A549 (cell line): ENCODE measurements at places on chromosomes 4 and X. TPM values are rescaled to one million over a fixed set of nuclear protein-coding genes. Genes with fewer than 3 reads are reported as not detected.

The NR3C2 gene
- 0.01 to 0.08 TPM in 2 of 3 replicates, not detected in the other for polyA plus RNA-seq

The MXRA5 gene
- not detected in 3 replicates for polyA plus RNA-seq

The EVC2 gene
- polyA plus RNA-seq: 1.3 to 1.5 TPM (median 1.5 TPM) in 3 replicates

The DCAF12L1 gene
- polyA plus RNA-seq: not detected in 3 replicates

The BBS7 gene
- polyA plus RNA-seq: 11.1 to 12.6 TPM (median 12.5 TPM) in 3 replicates

The VSIG1 gene
- 0.09 to 0.17 TPM (median 0.11 TPM) in 3 replicates for polyA plus RNA-seq

The MORC4 gene
- 71.1 to 75.7 TPM (median 72.8 TPM) in 3 replicates for polyA plus RNA-seq

The NLGN3 gene
- 0.60 to 0.84 TPM (median 0.82 TPM) in 3 replicates for polyA plus RNA-seq

The CXorf49 gene
- not detected in 3 replicates for polyA plus RNA-seq

The PAGE2 gene
- polyA plus RNA-seq: not detected in 3 replicates

The PARM1 gene
- polyA plus RNA-seq: 0.37 to 0.40 TPM (median 0.38 TPM) in 3 replicates

The PROM1 gene
- polyA plus RNA-seq: 0.03 to 0.12 TPM in 2 of 3 replicates, not detected in the other

The ETDA gene
- not detected in 3 replicates for polyA plus RNA-seq

The SYNPO2 gene
- polyA plus RNA-seq: 1.8 to 2.5 TPM (median 2.0 TPM) in 3 replicates

The FRMPD4 gene
- polyA plus RNA-seq: 0.04 to 0.08 TPM (median 0.07 TPM) in 3 replicates

The CXCL3 gene
- polyA plus RNA-seq: 5.1 to 5.5 TPM (median 5.2 TPM) in 3 replicates

The BCLAF3 gene
- 3.7 to 4.8 TPM (median 4.0 TPM) in 3 replicates for polyA plus RNA-seq

The DCAF4L1 gene
- 0.12 to 0.20 TPM (median 0.13 TPM) in 3 replicates for polyA plus RNA-seq

The CENPVL1 gene
- polyA plus RNA-seq: not detected in 3 replicates

The SPANXB1 gene
- polyA plus RNA-seq: 2.8 to 5.5 TPM (median 3.6 TPM) in 3 replicates

The PDCL2 gene
- not detected in 3 replicates for polyA plus RNA-seq

The L1CAM gene
- polyA plus RNA-seq: 12.8 to 14.2 TPM (median 13.3 TPM) in 3 replicates

The FRG1 gene
- polyA plus RNA-seq: 29.1 to 31.0 TPM (median 30.5 TPM) in 3 replicates

The ARHGEF38 gene
- polyA plus RNA-seq: not detected in 3 replicates

The SULT1B1 gene
- polyA plus RNA-seq: 0.01 TPM in 2 of 3 replicates, not detected in the other

The ABHD18 gene
- polyA plus RNA-seq: 3.8 to 4.6 TPM (median 4.5 TPM) in 3 replicates

The PAGE4 gene
- not detected in 3 replicates for polyA plus RNA-seq

The IL13RA2 gene
- polyA plus RNA-seq: not detected in 3 replicates

The PPP4R3C gene
- not detected in 3 replicates for polyA plus RNA-seq

The SMPX gene
- 0.13 TPM in 1 of 3 replicates, not detected in the others for polyA plus RNA-seq

The SHOX gene
- not detected in 3 replicates for polyA plus RNA-seq

The GLRA3 gene
- polyA plus RNA-seq: 0.01 TPM in 1 of 3 replicates, not detected in the others

The STAP1 gene
- not detected in 3 replicates for polyA plus RNA-seq

The TTC29 gene
- polyA plus RNA-seq: not detected in 3 replicates

The NKX3-2 gene
- 0.17 to 0.44 TPM (median 0.38 TPM) in 3 replicates for polyA plus RNA-seq

The STATH gene
- polyA plus RNA-seq: not detected in 3 replicates

The PNCK gene
- polyA plus RNA-seq: 0.13 to 0.30 TPM (median 0.25 TPM) in 3 replicates

The SOX3 gene
- not detected in 3 replicates for polyA plus RNA-seq

The CCDC160 gene
- 0.07 TPM in 1 of 3 replicates, not detected in the others for polyA plus RNA-seq

The UGT2A1 gene
- polyA plus RNA-seq: not detected in 3 replicates

The NPNT gene
- 0.56 to 0.70 TPM (median 0.67 TPM) in 3 replicates for polyA plus RNA-seq

The NDST4 gene
- 0.03 TPM in 1 of 3 replicates, not detected in the others for polyA plus RNA-seq

The AMTN gene
- not detected in 3 replicates for polyA plus RNA-seq

The ETDB gene
- polyA plus RNA-seq: not detected in 3 replicates

The CAMK2D gene
- 19.1 to 21.2 TPM (median 19.4 TPM) in 3 replicates for polyA plus RNA-seq

The BMX gene
- not detected in 3 replicates for polyA plus RNA-seq

The NDUFB11 gene
- 139 to 147 TPM (median 145 TPM) in 3 replicates for polyA plus RNA-seq

The PCDH19 gene
- polyA plus RNA-seq: 0.01 TPM in 3 replicates
